ENCODE measurements at places on chromosomes 4 and X.

- DNase-seq: no peak
These were observed 11.5 kb downstream of the CXCL8 start for GRCh38 chr4:73751830-73752229.

DNA sequence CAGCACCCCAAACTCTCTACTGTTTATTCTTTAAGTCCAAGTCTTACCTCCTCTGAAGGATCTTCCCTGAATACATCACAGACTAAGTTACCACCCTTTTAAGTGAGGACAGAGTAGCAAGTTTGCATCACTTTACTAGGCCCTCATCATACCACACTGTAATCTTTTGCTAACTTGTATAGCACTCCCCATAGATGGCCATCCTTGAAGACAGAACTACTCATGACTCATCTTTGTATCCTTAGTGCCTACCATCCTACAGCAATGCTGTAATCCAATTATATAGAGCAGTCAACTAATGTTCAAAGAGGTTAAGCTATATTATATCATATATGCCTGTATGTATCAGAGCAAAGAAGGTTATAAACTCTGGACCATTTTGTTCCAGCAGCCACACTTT, 101.4 kb downstream of the ADAMTS3 start:
- DNase-seq: no peak

DNA sequence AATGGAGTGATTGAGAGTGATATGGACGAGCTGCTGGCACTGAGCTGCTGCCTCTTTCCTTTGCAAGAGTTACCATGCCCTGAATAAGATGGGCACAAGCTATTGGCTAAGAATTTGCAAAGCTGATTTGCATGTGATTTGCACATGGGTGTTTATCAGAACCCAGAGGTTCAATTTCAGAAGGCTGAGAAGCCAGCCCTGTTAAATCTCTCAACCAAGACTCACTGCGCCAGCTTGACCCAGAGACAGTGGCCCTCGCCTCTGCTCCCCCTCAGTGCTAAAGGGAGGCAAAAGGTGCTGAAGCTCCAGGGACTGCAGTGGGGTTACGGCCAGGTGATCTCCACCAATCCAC, 701 bp downstream of the ARHGAP4 start:
- no peak for DNase-seq

- DNase-seq: no peak
These were observed 82.0 kb downstream of the UNC5C start for GRCh38 chr4:95466791-95467190.

DNA sequence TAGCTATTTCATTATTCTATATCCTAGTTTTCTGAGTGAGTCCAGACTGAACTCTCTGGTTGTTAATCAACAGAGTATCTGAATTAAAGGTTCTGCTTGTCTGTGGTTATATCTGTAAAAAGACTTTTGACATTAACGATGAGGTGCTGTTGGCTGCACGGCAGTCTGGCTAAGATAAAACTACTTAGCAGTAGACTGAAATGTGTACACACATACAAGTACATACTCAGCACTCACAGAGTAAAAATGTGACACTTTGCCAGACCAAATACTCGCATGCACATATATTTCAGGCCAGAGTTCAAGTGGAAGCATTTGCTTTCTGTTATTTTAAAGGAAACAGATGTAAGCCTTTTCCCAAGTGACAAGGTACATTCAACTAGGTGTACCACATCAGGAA, 80.5 kb downstream of the PRDM5 start:
- no peak for DNase-seq

- DNase-seq: no peak
These were observed 29.9 kb upstream of the MSANTD1 start for GRCh38 chr4:3218824-3219760.

- no peak for DNase-seq
These were observed 155.1 kb downstream of the NR3C2 start for GRCh38 chr4:148287111-148287510.

DNA sequence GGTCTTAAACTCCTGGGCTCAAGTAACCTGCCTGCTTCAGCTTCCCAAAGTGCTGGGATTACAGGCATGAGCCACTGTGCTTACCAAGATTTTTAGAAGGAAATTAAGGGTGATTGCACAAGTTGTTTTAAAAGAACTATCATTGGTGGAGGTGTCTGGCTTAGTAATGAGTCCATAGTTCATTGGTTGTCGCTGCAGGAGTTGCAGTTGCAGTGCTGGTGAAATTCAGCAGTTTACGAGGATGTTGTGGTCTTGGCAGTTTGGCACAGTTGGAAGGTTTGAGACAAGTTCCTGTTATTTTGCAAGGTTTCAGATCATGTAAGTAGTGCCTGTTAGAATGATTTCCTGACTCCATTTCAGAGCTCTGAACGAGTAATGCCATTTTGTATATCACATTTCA, 48.1 kb downstream of the RAB40AL start:
- DNase-seq: no peak

GRCh38 chrX:126658447-126658846, 105.8 kb upstream of the DCAF12L1 start:
- DNase-seq: no peak

DNA sequence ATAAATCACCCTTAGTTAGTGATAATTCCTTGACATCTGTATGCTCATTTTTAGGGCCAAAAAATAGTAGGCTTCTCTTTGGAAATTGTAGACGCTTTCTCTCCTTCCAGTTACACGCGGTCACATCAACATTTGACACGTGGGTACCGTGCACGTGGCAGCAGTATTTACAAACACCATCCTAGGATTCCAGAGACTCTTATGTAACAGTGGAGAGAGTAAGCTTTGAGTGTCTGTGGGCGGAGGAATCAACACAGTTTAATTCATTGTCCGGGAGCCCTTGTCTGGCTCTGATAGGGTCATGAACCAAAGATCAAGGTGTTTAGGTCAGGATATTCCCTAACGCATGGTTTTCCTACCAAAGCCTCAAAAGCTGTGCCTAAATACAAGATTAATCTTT, 12.2 kb downstream of the TET2 start:
- no peak for DNase-seq

DNA sequence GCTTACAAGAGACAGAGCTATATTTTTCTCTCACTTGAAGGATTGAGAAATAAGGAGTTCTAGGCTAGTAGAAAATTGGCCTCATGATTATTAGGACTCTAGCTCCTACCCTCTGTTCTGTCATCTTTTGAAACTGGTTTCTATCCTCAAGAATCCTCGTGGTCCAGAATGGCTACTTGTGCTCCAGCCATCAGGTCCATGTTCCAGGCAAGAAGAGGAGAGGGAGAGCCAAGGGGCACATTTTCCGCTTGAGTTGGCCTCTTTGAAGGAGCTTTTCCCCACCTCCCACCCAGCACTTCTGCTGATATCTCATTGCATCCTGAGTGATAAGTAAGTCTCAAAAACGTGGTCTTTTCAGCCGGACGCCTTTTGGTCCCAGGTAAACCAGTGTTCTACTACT, 7.2 kb upstream of the SORBS2 start:
- DNase-seq: no peak

DNA sequence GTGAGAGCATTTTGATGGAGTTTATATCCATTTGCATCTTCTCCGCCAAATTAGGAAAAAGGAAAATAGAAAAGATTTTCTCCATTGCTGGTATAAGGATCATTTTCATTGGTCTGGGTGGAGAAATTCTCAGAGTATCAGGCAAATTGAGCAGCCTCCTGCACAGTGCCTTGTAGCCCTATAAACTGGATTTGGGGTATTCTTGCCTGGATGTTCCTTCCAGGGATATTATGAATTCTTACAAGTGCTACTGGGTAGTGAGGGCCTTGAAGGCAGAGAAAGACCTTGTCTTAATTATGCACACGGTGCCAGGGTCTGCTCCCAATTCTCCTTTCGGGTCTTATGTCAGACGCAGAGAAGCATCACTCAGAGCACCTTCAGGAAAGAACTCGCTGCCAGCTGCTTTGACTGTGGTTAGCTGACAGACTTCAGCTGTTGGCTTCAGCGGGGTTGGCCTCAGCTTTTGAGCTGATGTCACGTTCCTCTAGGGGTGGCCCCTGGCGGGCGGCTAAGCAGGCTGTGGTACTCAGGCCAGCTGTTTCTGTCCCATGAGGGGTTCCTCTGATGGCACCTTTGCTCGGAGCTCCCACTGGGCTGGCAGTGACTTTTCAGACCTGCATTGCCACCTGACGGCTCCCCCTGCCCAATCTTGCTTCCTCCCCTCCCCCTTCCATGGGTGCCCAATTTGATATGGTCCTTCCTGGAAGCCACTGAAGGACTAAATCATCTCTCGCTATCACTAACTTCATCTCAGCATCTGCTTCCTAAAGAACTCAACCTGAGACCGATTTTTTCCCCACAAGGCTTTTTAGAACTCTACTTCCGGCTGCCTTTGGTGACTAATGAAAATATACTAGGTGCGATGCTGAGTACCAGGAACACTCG, 519.5 kb downstream of the BCOR start:
- DNase-seq: peak; percentile 74

DNA sequence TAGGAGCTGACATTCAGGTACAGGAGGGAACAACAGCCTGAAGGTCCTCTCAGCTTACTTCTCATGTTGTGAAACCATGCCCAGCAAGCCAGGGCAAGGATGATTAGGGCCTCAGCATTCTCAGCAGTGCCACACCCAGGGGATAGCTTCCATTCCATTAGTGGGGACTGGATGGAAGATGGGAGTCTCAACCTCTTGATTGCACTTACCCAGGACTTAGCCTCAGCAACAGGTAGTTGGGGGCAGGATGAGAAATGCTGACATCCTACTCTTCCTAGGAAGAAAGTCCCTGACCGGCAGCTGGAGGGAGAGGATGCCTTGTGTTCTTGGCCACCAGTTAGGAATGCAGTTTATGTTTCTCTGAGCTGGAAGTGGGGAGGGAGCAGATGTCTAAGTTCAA, 8.8 kb upstream of the BEX3 start:
- no peak for DNase-seq
